ENCODE measurements at places on chromosomes 5 and 9.

GRCh38 chr5:112555691-112556090, 136.6 kb upstream of the EPB41L4A start:
- no peak for ATAC-seq

DNA sequence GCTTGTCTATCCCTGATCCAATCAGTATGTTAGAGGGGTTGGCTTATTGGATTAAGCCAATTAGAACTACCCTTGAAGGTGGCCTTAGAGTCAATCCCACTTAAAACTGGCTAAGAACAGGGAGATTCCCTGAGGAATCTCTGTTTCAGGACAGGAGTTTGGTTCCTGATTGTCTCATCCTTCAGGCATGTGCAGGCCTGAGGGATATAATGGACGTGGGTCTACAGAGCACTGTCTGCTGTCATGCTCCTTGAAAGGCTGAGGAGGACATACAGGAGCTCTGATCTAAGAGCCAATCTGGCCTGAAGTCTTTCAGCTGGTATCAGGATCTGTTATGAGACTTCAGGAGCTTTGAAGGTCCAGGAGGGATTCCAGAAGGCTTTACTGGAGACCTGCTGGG, 36.2 kb upstream of the PRXL2C start:
- no peak for ATAC-seq

GRCh38 chr5:179771311-179771895, 22.4 kb upstream of the LTC4S start:
- ATAC-seq = no peak

DNA sequence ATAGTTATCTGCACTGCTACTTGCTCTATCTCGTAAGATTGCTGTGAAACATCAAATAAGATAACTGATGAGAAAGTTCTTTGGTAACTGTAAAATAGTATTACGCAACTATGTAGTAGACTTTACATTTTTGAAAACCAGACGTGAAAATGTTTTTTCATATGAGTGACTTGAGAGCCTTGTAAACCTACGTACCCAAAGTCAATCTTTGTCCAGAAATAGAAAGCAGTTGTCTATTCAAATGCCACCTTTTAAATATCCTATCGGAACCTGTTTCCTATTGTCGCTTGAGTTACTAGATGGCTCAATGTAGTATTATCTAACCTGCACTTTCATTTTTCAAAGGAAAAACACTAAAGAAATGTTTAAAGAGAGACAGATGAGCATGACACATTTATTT, 1.6 kb downstream of the FNIP1 start:
- no peak for ATAC-seq

DNA sequence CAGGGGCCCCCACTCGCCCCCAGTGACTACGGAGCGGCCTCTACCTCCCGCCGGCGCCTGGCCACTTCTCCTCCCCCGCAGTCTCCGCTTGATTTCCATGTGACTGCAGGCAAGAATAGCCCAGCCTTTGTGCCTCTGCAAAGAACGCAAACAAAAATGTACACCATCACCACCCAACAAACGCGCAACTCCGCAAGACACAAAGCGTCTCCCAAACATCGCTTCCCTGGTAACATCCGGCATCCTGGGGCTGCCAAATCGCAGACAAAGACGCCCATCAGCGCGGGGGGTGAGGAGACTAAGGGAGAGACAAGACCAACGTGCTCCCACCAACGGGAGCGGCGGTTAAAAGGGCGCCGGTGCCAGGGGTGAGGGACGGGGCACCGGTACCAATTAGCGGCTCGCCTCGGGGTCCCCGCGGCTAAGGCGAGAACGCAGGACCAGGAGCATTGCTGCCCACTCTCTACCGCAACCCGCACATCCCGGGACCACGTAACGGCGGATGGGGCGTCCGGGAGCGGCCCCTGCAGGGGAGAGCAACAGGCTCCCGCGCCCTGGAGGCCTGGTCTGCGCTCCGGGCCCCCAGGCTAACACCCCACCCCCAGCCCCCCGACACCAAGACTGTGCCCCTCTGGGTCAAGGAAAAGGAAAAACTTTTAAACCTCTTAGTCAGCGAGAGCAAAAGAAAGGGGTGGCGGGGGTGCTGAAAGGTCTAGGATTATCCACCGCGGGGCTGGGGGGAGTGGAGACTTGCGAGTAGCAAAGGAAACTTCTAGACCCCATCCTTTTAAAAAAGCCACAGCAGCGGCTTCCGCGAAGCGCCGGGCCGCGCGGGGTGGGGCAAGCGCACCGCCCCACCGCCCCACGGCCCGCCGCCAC, 885 bp downstream of the MPDZ start:
- ATAC-seq = no peak

DNA sequence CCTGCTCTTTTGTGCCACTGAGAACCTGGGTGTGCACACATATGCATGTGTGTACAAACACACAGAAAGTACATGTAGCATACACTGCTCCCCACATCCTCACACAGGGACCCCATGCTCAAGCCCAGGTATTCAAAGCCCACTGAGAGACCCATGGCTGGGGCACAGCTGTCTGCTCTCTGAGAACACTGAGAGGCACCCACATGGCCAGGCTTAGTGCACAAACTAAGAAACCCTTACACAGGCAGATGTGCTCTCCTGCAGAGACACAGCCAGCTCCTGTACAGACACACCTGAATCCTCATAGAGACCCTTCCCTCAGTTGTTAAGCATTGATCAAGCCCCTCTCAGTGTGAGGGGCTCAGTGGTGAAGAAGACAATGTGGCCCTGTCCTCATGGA, 92.5 kb downstream of the CACNA1B start:
- ATAC-seq = no peak

DNA sequence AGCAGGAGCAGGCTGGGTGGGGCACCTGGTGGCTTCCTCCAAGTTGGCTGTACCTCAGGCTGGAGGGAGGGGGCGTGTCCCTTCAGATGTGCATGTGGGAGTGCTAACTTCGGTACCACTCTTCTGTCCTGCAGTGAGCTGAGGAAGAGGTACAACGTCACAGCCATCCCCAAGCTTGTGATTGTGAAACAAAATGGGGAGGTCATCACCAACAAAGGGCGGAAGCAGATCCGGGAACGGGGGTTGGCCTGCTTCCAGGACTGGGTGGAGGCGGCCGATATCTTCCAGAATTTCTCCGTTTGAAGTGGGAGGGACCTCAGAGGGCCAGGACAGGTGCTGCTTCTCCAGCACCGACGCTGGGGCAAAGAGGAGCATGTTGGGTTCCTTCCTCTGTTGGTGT, 9.3 kb downstream of the NXNL2 start:
- no peak for ATAC-seq

DNA sequence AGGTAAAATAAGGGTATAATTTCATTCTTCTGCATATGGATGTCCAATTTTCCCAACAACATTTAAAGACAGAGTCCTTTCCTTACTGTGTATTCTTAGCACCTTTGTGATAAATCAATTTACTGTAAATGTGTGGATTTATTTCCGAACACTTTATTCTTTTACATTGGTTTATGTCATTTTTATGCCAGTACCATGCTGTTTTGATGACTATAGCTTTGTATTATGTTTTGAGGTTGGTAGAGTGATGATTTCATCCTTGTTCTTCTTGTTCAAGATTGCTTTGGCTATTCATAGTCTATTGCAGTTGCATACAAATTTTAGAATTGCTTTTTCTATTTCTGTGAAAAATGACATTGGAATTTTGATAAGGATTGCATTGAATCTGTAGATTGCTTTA, 53.4 kb upstream of the CCDC152 start:
- no peak for ATAC-seq

DNA sequence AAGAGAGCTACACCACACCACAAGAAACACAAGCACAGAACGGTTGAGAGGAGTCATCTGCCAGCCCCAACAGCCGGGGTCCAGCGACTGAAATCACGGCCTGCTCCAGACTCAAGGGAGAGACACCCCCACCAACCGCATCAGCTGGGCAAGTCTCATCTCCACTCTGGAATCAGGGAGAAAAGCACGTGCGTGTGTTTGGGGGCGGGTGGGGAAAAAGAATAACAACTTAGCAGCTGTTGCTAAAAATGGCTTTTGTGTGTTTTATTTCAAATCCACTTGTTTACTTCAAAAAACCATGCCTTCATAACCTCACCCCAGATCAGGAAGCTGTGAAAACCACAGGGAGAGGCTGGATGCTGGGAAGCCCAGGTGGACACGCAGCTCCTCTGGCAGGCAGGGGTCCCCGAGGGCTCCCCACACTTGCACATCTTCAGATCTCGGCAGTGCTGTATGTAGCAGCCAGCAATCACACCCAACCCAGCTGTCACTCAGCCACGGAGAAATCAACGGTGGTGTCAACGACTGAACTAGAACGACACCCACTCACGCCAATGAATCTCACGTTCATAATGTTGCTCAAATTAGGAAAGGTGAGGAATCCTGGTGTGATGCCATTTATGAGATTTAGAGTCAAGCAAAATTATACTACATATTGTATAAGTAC, 19.0 kb downstream of the PNPLA7 start:
- no peak for ATAC-seq

DNA sequence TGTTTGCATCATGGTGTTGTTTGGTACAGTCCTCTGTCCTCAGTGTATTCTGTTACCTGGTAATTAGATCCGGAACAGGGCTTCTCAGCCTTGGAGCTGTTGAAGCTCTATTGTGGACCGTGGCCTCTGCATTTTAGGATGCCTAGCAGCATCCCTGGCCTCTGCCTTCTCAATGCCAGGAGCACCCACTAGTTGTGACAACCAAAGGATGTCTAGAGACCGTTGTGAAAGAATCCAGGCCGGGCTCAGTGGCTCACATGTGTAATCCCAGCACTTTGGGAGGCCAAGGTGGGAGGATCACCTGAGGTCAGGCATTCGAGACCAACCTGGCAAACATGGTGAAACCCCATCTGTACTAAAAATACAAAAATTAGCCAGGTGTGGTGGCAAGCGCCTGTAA, 159.6 kb downstream of the CACNA1B start:
- no peak for ATAC-seq

- no peak for ATAC-seq
Observed at GRCh38 chr9:115254287-115255180, 136.6 kb upstream of the TNC start.

- ATAC-seq = peak; percentile 39
Observed at GRCh38 chr5:139696894-139697658, 48.9 kb downstream of the CXXC5 start.

- no peak for ATAC-seq
Observed at GRCh38 chr5:130528474-130528873, 624.2 kb downstream of the CHSY3 start.

DNA sequence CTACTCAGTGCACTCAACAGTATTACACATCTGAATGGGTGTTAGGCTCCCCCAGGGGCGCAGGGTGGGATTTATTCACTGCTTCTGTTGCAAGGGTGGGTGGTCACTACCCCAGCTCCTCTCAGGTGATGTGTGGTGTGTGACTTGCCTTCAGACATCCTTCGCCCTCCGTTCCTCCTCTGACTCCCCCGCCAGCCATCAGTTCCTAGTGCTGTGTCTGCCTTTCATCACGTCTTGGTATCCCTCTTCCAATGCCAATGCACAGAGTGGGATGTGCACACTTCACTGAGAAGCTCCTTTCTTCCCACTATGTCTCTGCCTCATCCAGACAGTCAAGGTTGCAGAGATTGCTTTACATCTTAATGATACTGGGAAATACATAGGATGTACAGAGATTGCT, 79.4 kb downstream of the SLIT3 start:
- ATAC-seq = no peak

DNA sequence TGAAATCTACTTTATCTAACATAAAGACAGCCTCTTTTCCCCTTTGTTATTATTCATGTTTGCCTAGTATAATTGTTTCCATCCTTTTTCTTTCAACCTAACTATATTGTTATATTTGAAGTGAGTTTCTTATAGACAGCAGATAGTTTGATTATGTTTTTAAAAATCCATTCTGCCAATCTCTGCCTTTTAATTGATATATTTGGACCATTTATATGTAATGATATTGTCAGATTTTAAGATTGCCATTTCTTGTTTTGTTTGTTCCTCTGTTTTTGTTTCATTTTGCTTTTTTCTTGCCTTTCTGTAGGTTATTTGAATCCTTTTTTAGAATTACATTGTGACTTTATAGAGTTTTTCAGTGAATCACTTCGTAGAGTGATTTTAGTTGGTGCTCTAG, 74.8 kb upstream of the TMEM171 start:
- ATAC-seq = no peak

- ATAC-seq = no peak
Observed at GRCh38 chr9:115359017-115359780, 241.2 kb upstream of the TNC start.

GRCh38 chr9:6905850-6906375, 148.1 kb downstream of the KDM4C start:
- ATAC-seq = no peak

DNA sequence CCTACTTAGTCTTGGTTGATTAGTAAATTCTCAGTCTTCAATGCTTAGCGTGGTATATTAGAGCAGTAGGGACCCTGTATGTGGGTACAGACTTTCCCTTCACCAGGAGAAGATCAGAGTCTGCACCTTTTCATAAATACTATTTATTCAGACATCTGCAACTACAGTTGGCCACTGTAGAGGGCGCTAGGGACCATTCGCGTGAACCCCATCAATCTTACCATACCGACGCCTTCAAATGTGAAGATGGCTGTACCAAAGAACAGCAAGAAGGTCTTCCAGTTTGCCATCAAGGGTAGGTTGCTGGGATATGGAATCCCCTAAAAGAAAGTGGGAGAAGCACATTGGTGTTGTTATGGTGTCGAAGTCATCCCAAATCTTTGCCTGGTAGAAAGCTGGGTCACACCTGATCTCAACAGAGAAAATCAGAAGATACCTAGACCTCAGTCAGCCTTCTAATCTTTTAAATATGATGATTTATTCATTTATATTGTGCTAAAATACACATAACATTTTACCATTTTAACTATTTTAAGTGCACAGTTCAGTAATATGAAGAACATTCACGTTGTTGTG, 19.1 kb downstream of the SLC36A3 start:
- no peak for ATAC-seq

- ATAC-seq = no peak
Observed at GRCh38 chr5:74310386-74310785, 330.1 kb downstream of the ENC1 start.

DNA sequence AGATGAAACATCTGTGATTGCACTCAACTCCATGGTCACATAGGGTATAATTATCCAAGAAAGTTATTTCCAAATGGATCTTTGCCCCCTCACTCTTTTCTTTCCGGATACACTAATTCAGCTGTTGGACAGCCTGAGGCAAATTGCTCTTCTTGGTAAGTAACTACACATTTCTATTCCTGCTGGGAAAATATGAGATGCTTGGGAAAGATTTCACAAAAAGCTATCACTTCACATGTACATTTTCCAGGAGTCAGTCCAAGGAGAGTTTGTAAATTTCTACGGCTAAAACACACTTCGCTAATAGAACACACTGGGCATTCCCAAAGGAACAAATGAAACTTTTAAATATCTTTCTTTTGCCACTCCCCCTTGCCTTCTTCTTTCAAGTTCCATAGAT, 123.0 kb upstream of the GRIA1 start:
- ATAC-seq = no peak

GRCh38 chr5:169795338-169795737, 158.3 kb downstream of the DOCK2 start:
- no peak for ATAC-seq

DNA sequence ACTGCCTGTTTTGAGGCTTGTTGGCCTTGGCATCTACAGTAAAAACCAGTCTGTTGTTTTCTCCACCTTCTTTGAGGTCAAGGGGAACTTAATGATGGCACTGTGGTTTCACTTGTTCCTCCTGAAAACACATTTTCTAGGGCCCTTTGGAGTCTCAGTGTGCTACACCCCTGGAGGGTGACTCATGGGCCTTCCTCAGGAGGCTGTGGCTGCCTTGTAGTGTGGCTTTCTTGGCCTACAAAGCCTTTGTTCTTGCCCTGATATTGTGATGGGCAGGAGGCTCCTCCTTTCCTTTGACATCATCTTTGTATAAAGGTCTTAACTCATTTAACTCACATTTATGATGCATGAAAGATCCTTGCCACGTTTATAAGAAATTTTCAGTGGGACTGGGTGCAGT, 56.3 kb upstream of the GPBP1 start:
- peak; percentile 63 for ATAC-seq

GRCh38 chr5:67179697-67180361, 16.8 kb downstream of the CD180 start:
- no peak for ATAC-seq

Data from activated CD4-positive, CD25-positive, alpha-beta regulatory T cell treated with anti-CD3 and anti-CD28 coated beads, Interleukin-2, amount 50 U/mL, for 24 hours (primary cell).